ENCODE measurements at places on chromosomes 13 and 19.

DNA sequence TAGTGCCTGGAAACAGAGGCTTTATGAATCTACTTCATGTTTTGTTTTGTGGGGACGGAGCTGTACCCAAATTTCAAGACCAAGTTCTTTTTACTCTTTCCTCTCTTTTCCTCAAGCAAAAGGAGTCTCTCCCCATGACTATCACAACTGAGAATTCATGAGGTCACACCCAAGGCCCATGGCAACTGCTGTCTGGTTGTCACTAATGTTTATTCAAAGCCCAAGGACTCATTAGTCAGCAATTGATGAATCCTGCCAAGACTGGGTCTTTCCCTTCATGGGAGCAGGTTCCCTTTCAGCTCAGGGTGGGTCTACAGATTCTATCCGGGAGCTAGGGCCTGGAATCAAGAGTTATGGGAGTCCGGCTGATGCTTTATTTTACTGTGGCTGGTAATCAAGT lies 441.5 kb upstream of the PCDH20 start:
- no peak for DNase-seq

GRCh38 chr13:41455725-41456419 lies 1.5 kb upstream of the RGCC start:
- no peak for DNase-seq

DNA sequence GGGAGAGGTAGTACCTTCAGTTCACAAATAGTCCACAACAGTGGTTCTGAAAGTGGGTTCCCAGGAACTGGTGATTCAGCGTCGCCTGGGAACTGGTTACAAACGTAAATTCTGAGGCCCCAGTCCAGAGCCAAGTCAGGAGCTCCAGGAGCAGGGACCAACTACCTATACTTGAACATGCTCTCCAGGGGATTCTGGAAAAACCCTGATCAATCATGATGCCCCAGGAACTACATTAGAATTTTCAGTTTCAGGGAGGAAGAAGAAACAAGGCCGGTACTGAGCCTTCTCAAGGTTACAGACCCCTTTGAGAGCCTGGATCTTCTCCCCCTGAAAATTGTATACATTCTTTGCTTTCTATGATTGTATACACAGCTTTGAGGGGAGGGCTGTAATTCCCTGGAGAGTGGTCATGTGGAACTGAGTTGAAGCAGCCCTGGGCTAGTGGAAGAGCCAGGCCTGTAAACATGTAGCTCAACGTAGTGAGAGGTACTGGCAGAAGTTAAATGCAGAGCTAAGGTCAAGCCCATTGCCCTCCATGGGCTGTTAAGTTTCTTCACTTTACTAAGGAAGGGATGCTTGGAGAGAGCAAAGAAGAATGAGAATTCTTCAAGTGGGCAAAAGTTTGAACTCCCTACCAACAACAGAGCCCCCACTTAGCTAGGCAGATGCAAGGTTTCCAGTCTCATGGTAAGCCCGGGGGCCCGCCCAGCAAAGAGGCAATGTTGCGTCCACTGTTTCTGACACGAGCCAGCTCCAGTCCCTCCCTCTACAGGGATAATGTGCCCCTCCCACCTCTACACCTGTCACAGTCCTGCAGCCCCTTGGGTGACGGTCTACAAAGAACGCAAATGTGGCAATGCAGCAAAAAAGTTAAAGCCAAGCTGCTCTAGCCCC lies 17.0 kb downstream of the DOCK9 start:
- no peak for DNase-seq

GRCh38 chr19:53132141-53132991 lies at the start of gene ZNF415:
ZNF415 (minus strand) TSS chr19:53132910; CDS start chr19:53122676, 10,234 bp downstream.
- peak; percentile 68 for DNase-seq

DNA sequence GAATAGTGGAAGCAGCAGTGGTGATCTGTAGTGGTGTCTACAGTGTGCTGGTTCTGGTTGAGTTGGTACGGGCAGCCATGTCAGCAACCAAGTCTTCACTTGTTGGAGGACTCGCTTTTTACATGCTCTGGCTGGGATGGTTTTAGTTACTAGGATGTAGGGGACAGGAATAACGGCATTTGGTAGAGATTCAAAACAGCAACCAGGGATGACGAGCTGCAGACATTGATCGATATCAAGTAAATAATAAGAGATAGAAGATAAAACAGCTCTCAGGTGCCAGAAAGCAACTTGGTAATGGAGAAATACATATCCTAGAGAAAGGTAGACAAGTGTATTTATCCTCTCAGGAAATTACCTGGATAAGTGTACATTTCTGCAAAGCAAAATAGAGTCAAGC lies 84.3 kb downstream of the PCCA start:
- no peak for DNase-seq

DNA sequence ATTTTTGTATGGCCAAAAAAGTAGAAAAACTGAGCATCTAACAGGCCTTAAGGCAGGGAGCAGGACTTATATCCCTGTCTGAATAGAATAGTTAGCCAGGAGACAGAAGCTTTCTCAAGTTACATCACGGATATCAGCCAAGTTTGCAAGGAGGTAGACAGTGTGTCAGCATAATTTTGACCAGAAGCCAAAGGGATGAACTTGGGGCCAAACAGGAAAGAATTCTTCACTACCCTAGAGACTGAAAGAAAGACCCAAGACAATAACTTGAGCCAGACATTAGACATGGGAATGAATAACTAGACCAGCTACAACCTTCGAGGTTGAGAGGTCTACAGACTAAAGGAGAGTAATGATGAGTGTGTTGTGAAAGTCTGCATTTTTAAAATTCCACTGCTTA lies 48.1 kb upstream of the PCDH9 start:
- no peak for DNase-seq

DNA sequence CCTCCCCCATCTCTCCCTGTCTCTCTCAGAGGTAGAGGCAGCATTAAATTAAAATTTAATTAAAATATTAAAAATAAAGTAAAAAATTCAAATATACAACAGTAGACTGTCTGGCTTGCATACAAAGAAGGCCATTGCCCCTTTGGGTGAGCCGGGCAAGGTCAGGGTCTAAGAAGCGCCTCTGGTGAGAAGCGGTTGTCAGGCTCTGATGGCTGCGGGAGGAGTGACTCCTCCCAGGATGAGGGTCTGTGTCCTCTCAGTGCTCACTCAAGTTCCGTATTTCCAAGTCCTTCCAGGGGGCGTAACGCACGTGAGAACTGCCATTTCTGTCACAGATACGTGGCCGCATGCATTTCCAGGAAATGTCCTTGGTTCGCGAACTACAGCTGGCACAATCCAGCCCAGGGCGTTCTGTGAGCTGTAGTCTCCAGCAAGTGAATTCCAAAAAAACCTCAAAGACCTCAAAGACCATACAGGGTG lies 737 bp upstream of the ZNF181 start:
- no peak for DNase-seq

DNA sequence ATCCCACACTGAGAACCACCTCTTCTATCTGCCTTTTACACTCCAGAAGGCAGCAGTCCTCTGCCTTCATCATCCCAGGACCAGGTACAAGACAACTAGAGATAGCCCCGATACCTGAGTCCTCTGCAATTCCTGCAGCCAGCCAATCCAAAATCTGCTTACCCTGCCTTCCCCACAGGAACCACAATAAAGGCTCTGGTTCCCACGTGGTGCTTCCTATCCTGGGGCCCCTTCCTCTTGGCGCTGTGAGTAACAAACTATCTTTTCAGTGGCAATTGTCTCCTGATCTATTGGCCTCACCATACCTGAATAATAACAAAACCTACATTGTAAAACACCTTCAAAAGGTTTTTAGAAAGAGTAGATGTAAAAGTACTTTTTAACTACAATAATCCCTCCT lies 63.1 kb downstream of the ZDHHC20 start:
- DNase-seq, result peak; percentile 36

DNA sequence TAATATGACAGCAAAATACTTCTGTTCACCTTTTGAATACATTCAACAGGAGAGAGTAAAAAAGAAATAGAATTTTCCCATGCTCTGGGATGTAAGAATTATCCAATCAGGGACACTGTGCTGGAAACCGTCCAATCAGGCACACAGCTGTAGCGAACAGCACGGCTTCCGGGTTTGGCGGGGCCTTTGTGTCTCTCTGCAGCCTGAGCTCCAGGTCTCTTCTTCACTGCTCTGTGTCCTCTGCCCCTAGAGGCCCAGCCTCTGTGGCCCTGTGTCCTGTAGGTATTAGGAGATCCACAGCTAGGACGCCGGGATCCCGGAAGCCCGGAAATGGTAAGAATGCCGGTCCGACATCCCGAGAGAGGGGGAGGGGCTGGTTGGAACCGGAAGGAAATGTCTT lies 92.7 kb downstream of the ZNF737 start:
- no peak for DNase-seq

DNA sequence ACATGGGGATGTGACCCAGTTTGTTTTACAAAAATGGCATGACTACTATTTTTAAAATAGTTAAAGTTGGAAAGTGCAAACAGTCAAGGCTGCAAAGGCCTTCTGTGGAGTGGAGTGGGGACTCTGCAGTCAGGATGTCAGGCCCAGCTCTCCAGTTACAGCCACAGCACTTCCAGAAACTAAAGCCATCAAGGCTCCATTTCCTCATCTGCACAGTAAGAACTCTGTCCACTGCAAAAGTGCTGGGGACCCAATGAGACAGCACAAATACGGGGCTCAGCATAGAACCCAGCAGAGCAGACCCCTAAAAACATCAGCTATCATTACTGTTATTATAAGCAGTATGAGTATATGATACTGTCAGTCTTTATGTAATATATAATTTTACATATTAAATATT lies 73.6 kb downstream of the SACS start:
- DNase-seq, result no peak

DNA sequence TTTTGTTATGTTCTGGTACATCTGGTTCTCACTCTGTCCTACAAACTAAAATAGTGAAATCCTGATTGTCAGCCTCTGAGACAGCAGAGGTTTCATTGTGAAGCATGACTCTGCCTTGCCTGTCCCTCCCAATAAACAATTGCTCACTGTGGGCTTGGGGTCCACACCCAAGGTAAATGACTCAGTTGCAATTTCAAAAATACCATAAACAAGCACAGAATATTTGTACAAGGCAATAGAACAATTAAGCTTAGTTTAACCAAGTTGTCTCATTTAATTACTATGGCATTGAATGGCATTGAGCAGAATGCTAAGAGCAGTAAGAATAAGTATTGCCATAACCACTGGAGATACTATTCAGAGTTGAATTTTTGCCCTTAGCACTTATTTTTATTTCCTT lies 353.6 kb downstream of the SPRY2 start:
- no peak for DNase-seq

DNA sequence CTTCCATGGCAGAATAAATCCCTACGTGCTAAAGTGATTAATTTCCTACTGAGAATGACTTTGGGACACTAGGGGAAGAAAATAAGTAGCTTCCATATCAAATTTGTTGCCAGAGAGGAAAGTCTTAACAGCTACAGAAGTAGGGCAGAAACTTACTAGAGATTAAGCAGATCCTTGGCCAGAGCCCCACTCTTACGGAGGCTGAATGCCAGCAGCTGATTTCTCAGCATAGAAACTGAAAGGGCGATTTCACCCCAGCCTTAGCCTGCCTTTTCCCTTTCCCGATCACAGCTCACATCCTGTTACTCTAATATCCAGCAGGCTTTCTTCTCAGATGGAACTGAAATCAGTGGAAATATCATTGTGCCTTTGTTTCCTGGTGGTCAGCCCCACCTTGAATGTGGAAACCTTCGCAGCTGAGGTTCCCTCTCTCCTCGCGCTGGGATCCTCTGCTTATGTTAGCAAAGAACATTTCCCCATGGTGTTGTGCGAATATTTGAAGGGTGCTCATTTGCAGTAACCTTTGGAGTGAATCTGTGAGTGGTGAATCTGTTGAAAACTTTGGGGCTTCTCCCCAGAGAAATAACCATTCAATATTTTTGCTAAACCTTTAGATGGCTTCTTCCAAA lies 8.4 kb downstream of the FAM124A start:
- DNase-seq, result no peak

DNA sequence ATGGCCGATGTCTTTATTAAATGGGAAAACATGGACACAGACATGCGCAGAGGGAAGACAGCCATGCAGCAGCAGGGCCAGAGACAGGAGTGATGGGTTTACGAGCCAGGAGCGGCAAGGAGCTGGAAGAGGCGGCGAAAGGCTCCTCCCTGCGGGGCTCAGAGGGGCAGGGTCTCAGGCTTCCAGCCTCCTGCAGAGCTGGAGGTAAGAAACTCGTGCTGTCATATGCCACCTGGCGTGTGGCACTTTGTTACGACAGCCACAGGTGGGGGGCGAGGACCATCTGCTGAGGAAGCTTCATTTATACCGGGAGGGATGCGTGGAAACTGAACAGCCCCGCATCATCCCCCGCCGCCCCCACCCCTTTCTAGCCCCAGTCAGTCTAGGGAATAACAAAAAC lies 52.0 kb upstream of the SPACA7 start:
- DNase-seq, result no peak

DNA sequence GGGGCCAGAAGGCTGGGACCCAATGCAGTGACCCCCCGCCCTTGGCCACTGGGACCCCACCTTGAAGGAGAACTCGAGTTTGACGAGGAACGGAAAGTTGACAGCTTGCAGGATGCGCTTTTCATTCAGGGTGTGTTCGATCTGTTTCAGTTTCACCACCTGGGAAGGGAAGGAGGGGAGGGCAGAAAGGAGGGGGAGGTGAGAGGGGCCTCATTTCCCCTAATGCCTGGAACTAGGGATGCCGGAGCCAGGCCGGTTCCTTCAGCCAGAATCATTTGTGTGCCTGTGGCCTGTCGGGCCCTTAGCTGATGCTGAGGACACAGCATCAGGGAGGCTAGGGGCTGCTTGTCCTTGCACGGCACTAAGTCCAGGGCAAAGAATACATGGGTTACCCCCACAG lies 12.2 kb upstream of the SAMD1 start:
- DNase-seq, result no peak

DNA sequence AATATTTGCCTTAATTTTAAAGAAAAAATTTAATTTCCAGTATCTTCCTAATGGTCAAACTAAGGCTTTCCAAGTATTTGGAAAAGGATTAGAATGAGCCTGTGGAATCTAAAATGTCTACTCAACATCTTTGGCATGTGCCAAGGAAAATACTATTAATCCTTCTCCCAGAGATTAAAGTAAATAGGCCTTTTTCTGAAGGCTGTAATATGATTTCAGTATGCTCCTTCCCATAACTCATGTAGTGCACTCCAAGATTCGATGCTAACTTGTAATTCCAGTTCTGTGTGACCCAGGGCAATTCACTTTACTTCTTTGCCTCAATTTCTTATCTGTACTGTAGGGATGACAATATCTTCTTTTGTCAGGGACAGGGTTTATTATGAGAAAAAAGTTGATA lies 196.9 kb downstream of the ZIC5 start:
- no peak for DNase-seq

- no peak for DNase-seq
These were observed 163.4 kb upstream of the GPR12 start for GRCh38 chr13:26923824-26924605.

Measured in activated naive CD8-positive, alpha-beta T cell treated with anti-CD3 and anti-CD28 coated beads, Interleukin-2, amount 10 ng/mL, durations not matched to agents 7 days and 5 days (primary cell).